ENCODE measurements at places on chromosomes 7 and 10.

- peak; percentile 71 for DNase-seq
Observed at GRCh38 chr7:100132697-100133151, 6.0 kb downstream of the MBLAC1 start.

DNA sequence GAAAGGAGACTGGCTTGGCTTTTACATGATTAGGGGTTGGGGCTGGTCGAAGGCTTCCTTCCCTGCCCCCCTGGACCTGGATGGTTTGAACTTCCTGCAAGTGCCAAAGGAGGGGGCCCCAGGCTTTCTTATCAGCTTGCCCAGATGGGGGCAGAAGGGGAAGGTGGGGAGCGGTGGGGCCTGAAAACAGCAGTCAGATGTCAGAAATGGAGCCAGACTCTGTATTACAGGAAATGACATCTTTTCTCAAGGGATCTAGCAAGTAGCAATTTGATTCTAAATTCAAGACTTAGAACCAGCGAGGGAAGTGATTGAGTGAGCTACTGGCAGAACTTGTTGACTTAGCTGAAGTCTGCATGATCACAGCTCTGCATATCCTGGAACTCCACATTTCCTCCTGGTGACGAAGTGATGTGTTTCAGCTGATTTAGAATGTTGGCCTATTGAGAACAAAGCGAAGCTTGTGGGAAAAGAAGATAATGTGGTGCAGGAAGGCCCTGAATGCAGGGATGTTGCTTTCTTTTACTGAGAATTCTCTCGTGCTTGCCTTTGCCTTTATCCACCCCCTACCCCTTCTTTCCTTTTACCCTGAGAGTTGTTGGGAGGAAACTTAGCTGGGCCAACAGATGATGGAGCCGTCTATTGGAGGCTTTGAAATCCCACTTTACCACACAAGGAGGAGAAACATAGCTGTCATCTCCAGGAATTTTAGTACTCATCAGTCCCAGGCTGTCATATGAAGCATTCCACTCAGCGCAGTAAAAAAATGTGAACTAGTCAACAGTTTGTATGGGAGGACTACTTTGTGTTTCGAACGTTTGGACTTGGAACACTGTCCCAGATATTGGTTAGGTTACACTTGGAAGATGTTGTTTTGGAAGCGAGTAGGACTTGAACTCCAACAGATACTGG lies 43.2 kb downstream of the CCNY start:
- DNase-seq = no peak

GRCh38 chr7:86745013-86745745 lies 101.5 kb downstream of the GRM3 start:
- DNase-seq = no peak

GRCh38 chr10:52056291-52056690 lies 257.8 kb upstream of the DKK1 start:
- no peak for DNase-seq

DNA sequence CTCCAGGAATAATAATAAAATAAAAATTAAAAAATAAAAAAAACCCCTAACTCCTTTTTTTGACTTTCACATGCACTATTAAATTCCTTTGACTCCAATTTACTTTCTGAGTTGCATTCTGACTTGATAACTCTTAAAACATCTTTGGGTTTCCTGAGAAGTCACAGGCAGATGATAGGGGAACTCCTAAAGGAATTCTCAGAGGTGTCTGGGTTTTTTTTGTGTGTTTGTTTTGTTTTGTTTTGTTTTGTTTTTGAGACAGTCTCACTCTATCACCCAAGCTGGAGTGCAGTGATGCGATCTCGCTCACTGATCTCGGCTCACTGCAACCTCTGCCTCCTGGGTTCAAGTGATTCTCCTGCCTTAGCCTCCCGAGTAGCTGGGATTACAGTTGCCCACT lies 52.7 kb upstream of the APBB1IP start:
- no peak for DNase-seq

DNA sequence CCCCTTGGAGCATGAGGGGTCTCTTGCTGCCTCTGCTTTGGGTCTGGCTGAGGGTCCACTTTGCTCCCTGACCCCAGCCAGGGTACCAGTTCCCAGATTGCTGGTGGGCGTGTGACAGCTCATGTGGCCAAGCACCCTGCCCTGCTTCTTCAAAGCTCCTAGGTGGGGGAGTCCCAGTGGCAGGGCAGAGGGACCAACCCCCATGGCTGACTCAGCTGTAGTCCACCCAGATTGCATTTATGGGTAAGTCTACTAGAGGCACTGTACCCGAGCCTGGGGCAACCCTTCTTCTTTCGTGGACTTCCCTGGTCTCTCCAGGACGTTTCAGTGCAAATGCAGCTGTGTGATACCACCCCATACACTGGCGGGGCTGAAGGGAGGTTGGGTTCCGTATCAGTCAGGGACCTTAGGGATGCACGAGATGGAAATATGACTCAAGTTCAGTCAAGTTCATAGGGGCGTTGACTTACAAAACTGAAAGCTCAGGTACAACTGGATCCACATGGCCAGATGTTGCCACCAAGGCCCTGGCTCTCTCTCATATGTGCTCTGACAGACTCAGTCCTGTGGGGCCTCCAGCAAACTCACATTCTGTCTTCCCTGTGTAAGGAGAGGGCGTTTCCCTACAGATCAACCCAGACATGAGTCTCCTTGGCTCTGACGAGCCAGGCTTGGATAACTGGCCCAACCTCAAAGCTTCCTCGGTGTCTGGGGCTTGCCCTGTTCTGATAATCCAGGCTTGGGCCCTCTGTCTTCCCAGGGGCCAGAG lies 13.6 kb downstream of the PTPRE start:
- DNase-seq = no peak

DNA sequence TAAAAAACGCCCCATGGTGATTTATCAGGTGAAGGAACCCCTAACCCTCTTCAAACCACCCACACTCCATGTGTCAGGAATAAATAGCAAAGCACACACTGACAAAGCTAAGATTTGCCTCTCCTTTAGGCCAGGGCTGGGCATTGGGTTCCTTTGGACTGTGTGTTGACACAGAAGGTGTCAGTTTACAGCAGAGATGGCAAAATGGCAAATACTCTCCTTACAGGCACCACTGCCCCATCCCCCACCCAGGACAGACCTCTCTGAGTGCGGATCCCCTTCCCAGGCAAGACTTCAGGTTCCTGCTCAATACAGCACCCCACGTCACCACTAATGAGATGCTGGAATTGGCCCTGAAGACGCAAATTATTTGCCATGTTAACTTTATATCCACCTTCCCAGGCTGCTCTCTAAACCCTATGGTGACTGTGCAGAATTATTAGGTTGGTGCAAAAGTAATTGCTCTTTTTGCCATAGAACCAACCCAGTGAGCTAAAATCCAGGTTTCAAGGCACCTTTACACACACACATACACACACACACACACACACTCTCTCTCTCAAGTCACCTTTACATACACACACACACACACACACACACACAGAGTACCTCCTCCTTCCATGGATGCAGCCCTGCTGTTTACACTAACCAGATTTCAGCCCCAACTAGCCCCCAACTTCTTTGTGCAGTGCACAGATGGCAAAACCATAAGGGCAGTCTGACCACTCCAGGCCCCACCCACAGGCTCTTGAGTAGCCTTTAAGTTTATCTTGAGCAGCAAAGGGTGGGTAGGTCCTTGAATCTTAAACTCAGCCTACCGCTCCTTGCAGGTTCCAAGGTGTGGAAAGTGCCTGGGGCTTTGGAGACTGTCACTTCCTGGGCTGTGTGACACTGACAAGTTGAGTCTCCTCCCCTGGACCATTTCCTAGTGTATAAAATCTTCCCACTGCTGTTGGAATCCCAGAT lies 4.0 kb upstream of the ZCCHC24 start:
- no peak for DNase-seq

DNA sequence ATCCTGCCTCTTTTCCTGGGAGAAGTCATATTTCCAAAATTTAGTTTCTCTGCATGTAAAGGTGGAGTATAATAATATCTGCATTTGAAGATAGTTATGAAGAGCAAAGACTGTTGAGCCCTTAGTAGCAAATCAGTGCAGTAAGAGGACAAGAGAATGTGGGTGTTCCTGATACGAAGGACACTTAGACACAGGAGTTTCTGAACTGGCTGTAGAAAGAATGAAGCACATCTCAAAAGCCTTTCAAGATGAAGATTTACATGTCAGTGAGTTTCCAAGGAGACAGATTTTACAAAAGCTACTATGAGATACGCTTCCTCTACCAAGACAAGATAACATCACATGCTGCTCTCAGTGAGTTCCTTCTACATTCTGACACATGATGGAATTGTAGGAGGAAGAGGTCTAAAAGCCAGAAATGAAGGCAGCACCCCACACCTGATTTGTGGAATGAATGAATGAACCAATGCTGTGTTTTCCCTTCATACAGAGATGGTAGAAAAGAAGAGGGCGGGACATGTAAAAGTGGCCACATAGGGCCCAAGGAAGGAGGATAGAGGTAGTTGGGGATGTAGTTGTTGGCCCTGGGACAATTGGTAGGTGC lies 173.6 kb upstream of the PDE1C start:
- no peak for DNase-seq

GRCh38 chr10:16437540-16437894 lies 707 bp downstream of the PTER start:
- no peak for DNase-seq

DNA sequence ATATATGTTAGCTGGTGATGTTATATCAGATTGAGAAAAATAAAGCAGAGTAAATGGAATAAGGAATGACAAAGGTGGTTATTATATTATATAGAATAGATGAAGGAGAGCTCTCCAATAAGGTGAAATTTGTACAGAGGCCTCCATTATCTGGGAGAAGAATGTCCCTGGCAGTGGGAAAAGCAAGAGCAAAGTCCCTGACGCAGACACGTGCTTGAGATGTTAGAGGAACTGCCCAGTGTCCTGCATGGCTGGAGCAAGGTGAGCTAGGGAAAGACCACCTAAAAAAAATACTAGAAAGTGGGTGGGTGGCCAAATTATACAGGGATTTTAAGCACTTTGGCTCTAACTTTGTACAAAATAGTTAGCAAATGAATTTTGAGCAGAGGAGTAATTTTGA lies 120.7 kb downstream of the MDFIC start:
- DNase-seq = no peak

- DNase-seq = no peak
Observed at GRCh38 chr7:41847151-41847550, 144.3 kb upstream of the INHBA start.

DNA sequence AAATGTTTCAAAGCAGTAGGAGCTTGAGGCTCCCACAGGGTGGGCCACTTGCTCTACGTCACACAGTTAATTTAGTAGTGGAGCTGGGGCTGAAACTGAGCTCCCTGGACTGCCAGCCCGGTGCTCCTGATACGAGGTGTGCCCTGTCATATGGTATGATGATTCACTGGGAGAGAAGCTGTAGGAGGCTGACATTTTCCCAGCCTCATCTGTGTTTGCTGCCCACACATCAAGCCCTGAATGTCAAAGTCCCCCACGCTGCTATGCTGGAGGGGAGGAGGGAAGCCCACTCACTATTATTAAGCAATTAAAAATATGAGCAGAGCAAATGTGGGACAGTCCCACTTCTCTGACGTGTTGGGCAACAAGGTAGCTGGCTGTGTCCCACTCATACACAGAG lies 81.2 kb upstream of the SORCS3 start:
- DNase-seq = no peak

DNA sequence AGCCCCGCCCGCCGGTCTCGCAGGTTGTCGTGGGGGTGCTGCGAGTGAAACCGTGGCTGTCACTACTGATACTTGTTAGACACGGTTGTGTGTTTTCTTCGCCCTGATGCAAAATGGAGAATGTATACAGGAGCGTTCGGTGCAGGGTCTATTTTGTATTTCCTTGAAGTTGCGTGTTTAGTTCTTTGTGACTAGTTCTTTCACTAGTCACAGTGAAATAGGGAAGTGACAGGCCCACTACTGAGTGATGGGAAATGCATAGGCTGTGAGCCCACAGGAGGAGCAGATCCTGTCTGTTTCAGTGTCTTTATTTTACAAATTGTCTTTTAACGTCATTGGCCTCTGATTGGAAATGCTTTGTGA lies 675 bp downstream of the ABRAXAS2 start:
- no peak for DNase-seq

DNA sequence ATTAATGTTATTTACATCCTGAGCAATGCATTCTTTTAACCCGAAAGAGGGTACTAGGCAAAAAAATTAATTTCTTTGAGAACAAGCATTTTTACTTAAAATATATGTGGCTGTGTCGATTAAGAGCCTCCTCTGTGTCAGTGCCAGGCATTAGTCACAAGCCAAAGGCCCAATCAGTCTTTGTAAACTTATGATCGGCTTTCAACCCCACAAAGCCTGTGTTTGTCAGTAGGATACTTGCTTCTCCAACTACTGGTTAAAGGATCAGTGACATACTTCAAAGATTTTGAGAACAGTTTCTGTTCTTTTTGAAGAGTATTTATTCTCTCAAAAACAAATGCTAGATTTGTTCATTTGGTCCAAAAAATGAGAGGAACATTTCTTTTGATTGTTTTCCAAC lies 159.3 kb downstream of the NRCAM start:
- no peak for DNase-seq

- no peak for DNase-seq
Observed at GRCh38 chr10:29189256-29189655, 99.6 kb upstream of the LYZL1 start.

GRCh38 chr7:70594170-70594569 lies 537.8 kb upstream of the GALNT17 start:
- DNase-seq = no peak

- no peak for DNase-seq
Observed at GRCh38 chr7:96521068-96521894, 188.4 kb downstream of the SEM1 start.

GRCh38 chr10:1627945-1628344 lies 109.4 kb downstream of the ADARB2 start:
- DNase-seq = no peak

DNA sequence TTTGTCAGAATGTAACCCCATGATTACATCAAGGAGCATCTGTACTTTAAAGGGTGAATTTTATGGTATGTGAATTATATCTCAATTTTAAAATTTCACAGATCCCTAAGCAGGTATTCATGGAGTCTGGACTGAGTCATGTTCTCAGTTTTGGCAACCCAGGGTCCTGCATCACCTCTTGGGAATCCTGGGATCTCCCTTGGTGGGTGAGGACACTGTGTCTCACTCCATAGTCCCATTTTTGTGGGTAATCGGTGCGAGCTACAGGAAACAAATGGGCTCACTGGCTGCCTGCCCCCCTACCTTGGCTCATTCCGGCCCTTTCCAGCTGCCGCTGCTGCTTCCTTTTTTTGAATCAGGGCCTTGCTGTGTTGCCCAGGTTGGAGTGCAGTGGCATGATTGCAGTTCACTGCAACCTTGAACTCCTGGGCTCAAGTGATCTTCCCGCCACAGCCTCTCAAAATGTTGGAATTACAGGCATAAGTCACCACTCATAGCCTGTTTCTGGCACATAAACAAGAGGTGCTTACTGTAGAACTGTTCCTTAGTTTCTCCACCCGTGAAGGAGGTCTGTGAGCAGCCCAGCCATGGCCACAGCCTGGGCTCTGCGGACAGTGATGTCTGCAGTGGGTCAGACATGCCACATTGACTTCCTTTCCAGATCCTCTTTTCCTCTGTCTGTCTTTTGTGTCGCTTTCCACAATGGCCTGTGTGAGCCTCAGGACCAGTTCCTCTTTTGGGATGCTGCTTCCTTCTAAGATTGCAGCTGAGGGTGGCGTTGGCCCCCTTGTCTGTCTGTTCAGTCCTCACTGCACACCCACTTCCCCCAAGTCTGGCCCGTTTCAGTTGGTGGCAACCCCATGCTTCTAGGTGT lies 14.5 kb downstream of the PALD1 start:
- no peak for DNase-seq

- no peak for DNase-seq
Observed at GRCh38 chr7:94344826-94345225, 49.9 kb upstream of the COL1A2 start.
